ENCODE measurements at places on chromosomes 2 and 18.

- no peak for DNase-seq
Measured at GRCh38 chr2:120287183-120288015, 34.7 kb downstream of the RALB start.

GRCh38 chr2:119282996-119283511 lies 59.4 kb downstream of the STEAP3 start:
- no peak for DNase-seq

- DNase-seq = no peak
Measured at GRCh38 chr2:241188361-241189092, at the start of gene ANO7. TSS of gene ANO7 (plus strand) at chr2:241188677. CDS start at chr2:241190064, 1,387 bp downstream.

GRCh38 chr18:51897884-51898283 lies 442.1 kb upstream of the DCC start:
- no peak for DNase-seq

DNA sequence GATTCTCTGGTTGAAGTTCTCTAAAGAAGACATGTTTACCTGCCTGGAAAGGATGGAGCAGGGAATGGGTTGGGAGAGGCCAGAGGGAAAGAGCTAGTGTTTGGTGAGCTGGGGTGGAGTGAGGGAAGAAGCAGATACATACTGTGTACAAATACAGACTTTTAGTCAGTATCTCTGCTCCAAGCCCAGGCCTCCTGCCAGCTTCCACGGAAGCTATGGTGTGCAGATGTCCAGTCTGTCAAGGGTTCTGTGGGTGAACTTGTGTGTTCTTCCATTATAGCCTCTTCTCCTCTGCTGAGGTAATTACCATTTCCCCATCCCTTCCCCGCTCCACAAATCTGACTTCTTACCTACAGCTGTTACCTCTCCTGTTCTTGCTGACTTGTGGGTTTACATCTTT lies 208.6 kb downstream of the HRH4 start:
- DNase-seq = no peak

DNA sequence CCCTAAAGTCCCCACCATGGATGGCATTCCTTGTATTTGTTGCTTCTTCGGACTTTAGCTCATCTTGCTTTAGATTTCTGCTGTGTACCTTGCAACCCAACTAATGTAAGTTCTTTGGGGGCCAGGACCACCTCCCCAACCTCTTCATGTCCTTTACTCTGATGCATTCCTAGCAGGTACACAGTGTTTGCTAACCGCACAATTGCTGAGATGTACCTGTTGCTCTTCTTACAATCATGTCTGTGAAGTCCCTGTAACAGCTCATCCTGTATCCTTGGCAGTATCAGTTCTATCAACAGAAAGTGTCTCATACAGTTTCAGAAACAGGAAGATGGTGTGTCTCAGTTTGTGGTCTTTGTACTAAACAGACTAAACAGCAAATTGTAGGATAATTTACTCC lies 24.1 kb downstream of the ST8SIA3 start:
- no peak for DNase-seq

DNA sequence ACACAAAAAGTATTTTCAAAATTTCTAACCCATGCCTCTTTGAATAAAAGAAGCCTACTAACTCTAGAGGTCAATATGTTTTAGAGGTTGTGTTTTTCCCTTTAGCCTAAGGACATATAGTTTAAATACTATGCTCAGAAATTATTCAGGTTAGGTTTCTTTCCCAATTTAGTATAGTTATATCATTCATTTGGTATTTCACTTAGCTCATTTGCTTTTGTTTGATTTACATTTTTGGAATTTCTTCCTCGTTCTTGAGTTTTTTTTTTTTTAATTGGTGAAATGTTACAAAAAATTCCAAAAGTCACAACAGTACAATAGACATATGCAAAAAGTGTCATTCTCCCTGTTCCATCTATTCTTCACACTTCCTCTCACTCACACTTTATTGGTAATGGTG lies 371.3 kb upstream of the TNP1 start:
- DNase-seq = no peak

DNA sequence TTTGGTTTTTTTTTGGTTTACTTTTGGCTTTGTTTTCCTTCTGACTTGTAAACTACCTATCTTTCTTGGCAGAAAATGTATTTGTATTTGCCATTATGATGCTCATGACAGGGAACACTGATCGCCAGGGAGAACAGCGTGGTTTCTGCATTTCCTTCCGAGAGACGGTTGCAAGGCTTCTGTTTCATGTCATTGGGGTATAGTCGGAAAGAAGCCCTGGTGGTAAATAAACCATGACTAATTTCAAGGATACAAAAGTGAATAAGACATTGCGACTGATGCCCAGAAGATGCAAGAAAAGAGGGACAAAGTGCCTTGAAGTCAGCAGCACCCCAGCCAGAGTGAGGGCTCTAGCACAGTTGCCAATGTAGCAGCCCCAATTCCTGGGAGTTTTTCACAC lies 4.2 kb upstream of the CAPN14 start:
- DNase-seq = no peak

DNA sequence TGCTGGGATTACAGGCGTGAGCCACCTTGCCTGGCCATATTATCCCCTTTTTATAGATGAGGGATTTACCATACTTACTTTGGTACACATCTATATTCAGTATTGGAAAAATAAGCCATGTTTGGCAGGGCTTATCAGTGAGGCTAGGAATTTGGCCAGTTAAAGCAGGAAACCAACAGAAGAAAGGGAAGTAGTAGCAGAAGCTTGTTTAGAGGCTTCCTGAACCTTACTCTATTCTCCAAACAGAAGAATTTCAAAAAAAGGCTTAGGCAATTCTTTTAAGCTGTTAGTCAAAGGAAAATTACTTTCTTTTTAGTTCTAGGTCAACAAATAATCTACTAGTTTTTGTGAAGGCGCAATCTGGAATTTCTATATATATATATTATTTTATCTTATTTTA lies 3.2 kb upstream of the GLS start:
- no peak for DNase-seq

DNA sequence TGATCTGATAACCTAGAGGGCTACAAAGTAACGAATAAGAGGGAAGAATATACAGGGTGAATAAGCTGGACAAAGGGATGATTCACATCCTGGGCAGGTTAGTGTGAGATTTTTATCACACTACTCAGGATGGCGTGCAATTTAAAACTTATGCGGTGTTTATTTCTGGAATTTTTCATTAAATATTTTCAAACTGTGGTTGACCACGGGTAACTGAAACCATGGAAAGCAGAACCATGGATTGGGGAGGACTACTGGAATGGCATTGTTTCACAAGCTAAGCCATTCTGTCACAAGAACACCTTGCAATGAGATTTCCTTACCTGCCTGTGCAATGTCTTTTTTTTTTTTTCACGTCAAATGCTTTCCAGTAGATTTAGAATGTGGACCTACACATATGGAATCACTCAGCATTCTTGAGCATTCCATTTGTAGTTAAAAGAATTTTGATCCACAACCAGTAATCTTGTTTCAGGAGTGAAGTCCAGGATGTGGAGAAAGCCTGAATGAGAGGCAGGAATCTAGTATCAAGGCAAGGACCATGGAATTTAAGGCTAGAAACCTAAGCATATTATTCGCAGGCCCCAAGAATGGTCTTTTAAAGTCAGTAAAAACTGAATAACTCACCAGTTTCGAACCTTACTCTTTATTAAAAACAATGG lies 8.0 kb upstream of the CDK15 start:
- no peak for DNase-seq

- no peak for DNase-seq
Measured at GRCh38 chr2:162506706-162507105, 162.8 kb downstream of the GCA start.

DNA sequence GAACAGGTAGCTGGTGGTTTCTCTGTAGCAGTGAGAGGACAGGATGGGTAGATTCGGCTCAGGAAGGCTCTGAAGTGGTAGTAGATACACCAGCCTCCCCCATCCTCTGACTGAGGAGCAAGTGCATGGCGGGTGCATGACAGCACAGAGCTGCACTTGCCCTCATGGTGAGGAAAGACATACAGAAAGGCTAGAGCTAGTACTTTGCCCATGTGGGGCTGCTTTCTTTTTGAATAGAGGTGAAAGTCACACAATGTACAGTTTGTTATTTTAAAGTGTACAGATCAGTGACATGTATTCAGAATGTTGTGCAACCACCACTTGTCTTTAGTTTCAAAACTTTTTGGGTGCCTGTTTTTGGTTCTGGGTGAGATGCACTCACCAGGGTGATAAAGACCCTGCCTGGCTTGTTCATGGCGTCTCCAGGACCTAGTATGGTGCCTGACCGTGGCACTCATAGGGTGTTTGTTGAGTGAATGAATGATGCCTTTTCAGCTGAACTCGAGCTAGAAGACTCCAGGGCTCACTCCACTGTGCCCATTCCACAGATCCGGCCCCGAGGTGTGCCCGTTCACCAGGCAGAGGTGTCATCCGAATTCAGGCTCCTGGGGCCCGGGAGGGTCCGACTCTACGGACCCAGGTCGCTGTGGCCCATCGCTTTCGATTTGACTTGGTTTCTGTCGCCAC lies 421 bp upstream of the VAMP5 start:
- no peak for DNase-seq

- DNase-seq = no peak
Measured at GRCh38 chr18:21762181-21762772, 21.7 kb downstream of the MIB1 start.

DNA sequence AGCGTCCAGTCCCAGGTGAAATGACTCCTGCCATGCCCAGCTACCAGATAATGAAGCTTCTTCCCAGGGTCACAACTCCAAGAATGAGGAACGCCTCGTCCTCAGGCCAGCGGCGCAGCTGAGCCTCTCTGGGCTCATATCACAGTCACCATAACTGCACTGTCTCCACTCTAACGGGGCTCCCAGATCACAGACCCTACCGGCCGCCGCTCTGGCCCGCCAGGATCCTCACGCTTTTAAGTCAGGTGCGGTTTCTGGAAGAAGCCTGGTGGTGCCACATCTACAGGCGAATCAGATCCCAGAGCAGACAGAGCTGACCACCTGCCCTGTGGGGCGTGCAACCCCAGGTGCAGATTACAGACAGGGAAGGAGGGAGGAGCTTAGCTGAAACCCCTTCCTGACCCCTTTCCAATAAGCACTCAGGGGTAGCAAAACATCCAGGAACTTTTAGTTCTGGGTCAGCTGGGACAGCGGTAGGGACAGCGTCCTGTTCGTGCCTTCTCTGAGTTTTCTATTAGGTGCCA lies 3.7 kb upstream of the ACKR3 start:
- DNase-seq = no peak

GRCh38 chr2:181037922-181038321 lies 57.5 kb downstream of the UBE2E3 start:
- DNase-seq = no peak

GRCh38 chr2:216687646-216688045 lies 7.7 kb downstream of the IGFBP5 start:
- DNase-seq = no peak

- no peak for DNase-seq
Measured at GRCh38 chr2:86584151-86584913, 21.1 kb upstream of the CHMP3 start.

- DNase-seq = no peak
Measured at GRCh38 chr2:43075811-43076585, 150.4 kb downstream of the ZFP36L2 start.

- DNase-seq = no peak
Measured at GRCh38 chr18:34495506-34495905, 214.6 kb upstream of the DTNA start.

GRCh38 chr2:127675331-127676261 lies at the start of gene LIMS2:
TSS of gene LIMS2 (minus strand) at chr2:127675530. CDS start at chr2:127675024, 506 bp downstream.
- no peak for DNase-seq

DNA sequence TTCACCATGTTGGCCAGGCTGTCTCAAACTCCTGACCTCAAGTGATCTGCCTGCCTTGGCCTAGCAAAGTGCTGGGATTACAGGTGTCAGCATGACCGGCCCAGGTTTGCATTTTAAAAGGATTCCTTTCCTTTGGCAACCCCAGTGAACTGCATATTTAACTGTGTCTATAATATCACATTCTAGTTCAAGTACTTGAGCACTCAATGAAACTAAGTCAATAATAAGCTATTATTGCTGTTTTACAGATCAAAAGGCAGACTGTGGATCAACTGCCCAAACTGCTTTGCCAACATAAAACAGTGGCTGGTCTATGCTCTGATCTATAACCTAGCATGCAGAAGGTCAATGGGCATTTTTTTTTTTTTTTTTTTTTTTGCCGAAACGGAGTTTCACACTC lies 144.5 kb downstream of the USP34 start:
- no peak for DNase-seq

DNA sequence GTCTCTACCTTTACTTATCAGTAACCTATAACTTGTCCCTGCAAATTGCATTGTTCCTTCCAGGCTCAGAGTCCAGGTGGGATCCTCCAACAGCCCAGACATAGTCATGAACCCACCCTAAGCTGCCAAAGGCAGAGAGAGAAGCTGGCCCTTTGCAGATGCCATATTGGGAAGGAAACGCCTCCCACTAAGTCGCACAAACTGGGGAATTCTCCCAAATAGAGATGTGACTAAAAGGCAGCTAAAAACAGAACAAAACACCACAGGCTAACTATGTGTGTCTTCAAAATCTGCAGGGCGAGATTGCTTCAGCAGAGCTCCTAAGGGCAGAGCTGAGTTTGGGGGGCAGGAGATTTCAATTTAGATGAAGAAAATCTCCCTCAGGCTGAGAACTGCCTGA lies 38.5 kb upstream of the SIGLEC15 start:
- no peak for DNase-seq

DNA sequence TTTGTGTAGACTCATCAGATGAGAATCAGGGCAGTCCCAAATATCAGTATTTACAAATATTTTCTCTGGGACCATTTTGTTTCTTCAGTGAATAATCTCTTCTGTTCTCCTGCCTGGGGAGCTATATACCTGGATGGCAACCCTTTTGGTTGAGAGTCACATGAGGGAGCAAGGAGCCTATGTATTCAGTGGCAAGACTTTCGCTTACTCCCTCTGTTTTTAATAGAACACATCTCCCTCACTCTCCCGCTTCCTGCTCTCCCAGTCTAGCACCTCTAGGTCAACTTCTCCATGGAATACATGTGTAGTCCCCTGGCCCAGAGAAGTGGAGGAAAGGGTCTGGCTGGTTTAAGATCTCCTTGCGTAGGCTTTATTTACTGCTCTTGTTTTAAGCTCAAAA lies 600.3 kb downstream of the CCDC85A start:
- DNase-seq = no peak

- no peak for DNase-seq
Measured at GRCh38 chr2:100852447-100852846, 32.5 kb downstream of the NPAS2 start.

DNA sequence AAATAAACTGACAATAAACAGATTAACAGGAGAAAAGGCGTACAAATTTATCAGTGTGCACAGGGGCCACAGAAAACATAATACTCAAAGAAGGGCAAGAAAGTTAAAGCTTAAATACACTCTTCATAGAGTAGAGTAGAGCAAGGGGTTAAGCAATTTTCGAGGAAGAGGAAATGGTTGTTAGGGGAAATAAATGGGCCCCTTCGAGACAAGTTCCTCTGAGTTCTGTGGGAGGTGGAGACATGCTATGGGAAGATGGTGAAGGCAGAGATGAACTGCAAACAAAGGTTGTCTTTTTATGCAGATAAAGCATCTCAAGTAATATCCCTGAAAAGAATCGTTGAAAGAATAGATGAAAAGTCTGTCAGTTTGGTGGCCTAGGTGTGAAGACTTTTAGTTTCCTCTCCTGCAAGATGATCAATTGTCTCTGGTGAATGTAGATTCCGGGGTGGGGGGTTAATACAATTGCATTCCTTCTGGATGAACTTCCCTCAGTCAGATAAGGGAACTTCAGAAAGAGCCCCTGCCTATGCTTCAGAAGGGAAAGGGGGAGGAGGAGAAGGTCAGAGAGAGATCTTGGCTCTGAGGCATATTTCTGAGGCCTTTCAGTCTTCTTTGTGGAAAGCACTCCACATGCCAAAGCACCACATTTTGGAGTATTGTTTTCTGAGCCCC lies 127.0 kb downstream of the METTL4 start:
- no peak for DNase-seq
